ENCODE measurements at places on chromosomes 12 and 14.
A peak's percentile ranks its signal among the peaks of the same experiment; 100 is the strongest.

DNA sequence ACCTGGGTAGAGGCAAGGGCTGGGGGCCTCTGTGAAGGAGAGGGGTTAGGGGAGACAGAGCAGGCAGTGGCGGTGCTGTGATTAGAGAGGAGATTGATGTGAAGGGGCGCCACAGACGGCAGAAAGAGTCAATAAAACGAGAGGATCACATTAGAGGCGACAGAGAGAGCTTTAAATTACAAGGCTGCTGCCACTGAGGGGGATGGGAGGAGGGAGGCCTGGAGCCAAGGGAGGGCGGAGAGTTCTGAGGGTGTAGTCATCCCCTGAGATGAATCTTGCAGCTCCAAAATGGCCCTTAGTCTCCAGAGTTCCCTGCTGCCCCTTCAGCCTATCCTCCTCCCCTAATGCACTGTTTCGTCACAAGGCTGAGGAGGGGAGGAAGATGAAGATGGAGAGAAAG lies 12.8 kb downstream of the ZFHX2 start:
- H3K36me3 ChIP-seq = peaks cover 28% of the 10 kb centered on the region
- H3K27ac ChIP-seq = peak overlapping the region; percentile 100
- H3K4me1 ChIP-seq = peaks cover 57% of the 10 kb centered on the region
- peak; percentile 58 for DNase-seq
- no peaks in the 10 kb centered on the region for H3K27me3 ChIP-seq
- H3K4me3 ChIP-seq = peak overlapping the region; percentile 83

GRCh38 chr14:85187521-85187920 lies 342.4 kb upstream of the FLRT2 start:
- no peak for DNase-seq
- no peak overlapping the region for H3K4me3 ChIP-seq
- H3K27me3 ChIP-seq = no peaks in the 10 kb centered on the region
- H3K27ac ChIP-seq = no peak overlapping the region
- H3K36me3 ChIP-seq = no peaks in the 10 kb centered on the region

DNA sequence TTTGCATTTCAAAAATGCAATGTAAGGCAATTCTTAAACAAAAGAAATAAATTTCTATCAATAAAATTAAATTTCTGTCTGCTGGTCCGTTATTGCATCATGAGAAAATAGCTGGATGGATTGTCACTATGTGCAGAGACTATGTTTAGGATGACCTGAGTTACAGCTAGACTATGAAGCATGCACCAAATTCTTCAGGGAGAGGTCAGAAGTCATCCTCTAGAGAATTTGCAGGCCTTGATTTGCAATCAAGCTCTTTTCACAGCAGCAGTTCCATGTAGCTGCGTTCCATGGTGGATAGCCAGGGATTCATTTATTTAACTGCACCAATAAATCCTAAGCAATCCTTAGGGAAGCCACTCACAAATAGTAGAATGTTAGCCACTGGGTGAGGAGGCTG lies 253.7 kb downstream of the MSRB3 start:
- H3K4me1 ChIP-seq = peaks cover 37% of the 10 kb centered on the region
- no peaks in the 10 kb centered on the region for H3K27me3 ChIP-seq
- no peak overlapping the region for H3K4me3 ChIP-seq
- no peak for DNase-seq
- no peak overlapping the region for H3K27ac ChIP-seq

DNA sequence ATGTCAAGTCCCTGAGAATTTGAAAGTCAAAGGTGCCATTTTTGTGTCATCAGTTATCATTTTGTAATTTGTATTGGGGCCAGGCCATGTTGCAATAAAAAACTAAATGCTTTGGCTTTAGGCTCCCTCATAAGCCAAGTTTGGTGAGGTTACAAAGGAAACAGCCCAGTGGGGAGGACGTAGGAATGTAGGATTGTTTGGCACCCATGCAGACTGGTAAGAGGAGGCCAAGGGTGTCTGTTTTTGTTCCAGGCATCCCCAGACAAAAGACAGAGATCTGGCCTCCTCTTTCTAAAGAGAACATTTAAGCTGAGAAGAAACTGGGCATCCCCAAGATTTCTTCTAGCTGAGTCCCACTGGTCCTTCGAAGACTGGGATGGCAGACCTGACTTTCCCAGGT lies 111.7 kb downstream of the SUDS3 start:
- DNase-seq = no peak
- H3K4me3 ChIP-seq = no peak overlapping the region
- H3K36me3 ChIP-seq = peaks cover 28% of the 10 kb centered on the region
- H3K4me1 ChIP-seq = peaks cover 4% of the 10 kb centered on the region
- peaks cover 15% of the 10 kb centered on the region for H3K27me3 ChIP-seq

DNA sequence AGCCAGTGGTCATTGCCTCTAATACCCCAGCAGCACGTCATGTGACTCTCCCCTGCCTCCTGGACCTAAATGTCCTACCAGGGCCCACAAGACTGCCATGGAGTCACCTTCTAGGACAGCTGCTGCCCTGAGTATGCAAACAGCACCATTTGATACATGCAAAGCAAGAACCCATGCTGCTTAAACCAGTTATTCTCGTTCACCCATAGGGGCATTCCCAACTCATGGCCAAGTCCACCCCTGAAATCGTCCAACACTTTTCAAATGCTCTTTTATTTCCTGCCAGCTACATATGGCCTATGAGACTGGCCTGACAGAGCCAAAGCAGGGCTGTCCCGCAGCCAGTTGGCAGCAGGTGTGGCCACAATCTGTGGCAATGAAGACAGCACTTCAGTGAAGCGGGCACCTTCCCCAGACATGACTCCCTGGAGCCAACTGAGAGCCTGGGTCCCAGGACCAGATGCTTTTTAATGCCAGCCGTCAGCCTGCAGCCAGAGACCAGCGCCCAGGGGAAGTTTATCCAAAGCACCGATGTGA lies 99.9 kb downstream of the BCAT1 start:
- DNase-seq = no peak
- H3K4me3 ChIP-seq = no peak overlapping the region
- no peaks in the 10 kb centered on the region for H3K27me3 ChIP-seq
- peaks cover 21% of the 10 kb centered on the region for H3K4me1 ChIP-seq
- peaks cover 32% of the 10 kb centered on the region for H3K36me3 ChIP-seq
- H3K27ac ChIP-seq = no peak overlapping the region

- no peaks in the 10 kb centered on the region for H3K27me3 ChIP-seq
- no peak overlapping the region for H3K27ac ChIP-seq
- DNase-seq = no peak
- no peaks in the 10 kb centered on the region for H3K4me1 ChIP-seq
Observed at GRCh38 chr12:91687052-91688017, 458.3 kb downstream of the BTG1 start.

- H3K4me3 ChIP-seq = no peak overlapping the region
- DNase-seq = no peak
- no peaks in the 10 kb centered on the region for H3K27me3 ChIP-seq
- no peaks in the 10 kb centered on the region for H3K4me1 ChIP-seq
- no peak overlapping the region for H3K27ac ChIP-seq
Observed at GRCh38 chr14:35964697-35965286, 138.7 kb downstream of the BRMS1L start.

DNA sequence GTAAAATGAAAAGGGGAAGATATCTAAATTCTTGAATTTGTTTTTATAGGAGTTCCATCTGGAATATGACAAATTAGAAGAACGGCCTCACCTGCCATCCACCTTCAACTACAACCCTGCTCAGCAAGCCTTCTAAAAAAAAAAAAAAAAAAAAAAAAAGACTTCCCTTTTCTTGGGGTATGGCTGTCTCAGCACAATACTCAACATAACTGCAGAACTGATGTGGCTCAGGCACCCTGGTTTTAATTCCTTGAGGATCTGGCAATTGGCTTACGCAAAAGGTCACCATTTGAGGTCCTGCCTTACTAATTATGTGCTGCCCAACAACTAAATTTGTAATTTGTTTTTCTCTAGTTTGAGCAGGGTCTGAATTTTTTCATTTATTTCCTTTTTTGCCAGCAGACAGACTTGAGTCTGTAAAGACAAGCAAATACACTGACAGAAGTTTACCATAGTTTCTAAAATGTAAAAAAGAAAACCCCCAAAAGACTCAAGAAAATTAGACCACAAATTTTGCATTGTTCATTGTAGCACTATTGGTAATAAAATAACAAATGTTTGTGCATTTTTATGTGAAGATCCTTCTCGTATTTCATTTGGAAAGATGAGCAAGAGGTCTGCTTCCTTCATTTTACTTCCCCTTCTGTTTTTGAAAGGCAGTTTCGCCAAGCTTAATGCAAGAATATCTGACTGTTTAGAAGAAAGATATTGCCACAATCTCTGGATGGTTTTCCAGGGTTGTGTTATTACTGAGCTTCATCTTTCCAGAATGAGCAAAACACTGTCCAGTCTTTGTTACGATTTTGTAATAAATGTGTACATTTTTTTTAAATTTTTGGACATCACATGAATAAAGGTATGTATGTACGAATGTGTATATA lies 12.1 kb upstream of the KCNMB4 start:
- no peak for DNase-seq
- no peaks in the 10 kb centered on the region for H3K27me3 ChIP-seq
- no peaks in the 10 kb centered on the region for H3K4me1 ChIP-seq

DNA sequence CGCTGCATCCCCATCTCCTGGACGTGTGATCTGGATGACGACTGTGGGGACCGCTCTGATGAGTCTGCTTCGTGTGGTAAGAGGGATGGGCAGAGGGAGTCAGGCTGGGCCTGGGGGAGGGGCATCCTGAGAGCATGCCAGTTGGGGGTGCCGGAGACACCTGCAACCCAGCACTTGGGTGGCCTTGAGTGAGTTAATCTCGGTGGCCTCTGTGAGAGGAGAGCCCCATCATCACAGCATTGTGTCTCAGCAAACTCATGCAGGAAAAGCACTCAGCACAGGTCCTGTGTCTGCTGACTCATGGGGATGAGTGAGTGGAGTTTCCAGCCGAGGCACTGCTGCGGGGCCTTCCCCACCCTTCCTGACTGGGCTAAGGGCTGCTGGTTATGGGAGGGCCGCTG lies 19.6 kb upstream of the LRP1-AS start:
- DNase-seq = no peak
- H3K4me1 ChIP-seq = no peaks in the 10 kb centered on the region
- H3K27ac ChIP-seq = no peak overlapping the region
- H3K4me3 ChIP-seq = no peak overlapping the region
- H3K27me3 ChIP-seq = no peaks in the 10 kb centered on the region

- no peaks in the 10 kb centered on the region for H3K27me3 ChIP-seq
- H3K36me3 ChIP-seq = peaks cover 28% of the 10 kb centered on the region
- no peak for DNase-seq
- H3K4me3 ChIP-seq = no peak overlapping the region
Observed at GRCh38 chr14:69640931-69641330, 29.5 kb downstream of the SUSD6 start.

DNA sequence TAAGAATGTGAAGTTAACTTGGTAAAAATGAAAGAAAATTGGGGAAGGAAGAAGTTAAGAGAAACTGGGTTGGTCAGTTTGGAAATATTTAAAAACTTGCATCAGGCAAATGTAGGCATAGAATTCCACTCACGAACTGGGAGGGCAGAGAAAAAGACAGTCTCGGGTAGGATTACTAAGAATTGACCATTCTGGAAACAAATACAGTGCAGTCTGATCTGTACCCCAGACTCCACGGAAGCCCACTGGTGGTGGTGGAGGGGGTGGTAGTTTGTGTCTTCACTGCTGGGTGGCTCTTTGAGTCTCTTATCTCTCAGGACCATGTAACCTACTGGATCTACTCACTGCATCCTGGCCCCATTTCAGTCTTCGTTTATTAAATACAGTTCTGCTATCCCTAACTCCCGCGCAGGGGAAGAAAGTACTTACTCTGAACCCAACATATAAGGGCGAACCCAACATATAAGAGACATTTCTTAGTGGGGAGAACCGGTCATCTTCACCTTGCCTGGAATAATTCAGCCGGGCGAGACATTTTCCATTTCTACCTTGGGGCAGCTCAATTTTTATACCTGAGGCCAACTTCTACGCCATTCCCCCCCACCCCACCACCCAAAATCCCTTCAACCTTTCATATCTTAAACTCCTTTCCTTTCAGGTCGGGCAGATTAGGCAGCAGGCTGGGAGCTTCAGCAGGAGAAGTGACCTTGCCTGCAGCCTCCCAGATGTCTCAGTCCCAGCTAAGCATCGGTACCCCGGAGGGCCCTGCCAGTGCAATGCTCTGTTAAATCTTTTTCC lies 1.7 kb downstream of the SLC2A3 start:
- H3K36me3 ChIP-seq = no peaks in the 10 kb centered on the region
- peaks cover 26% of the 10 kb centered on the region for H3K4me1 ChIP-seq
- no peak for DNase-seq
- no peaks in the 10 kb centered on the region for H3K27me3 ChIP-seq

DNA sequence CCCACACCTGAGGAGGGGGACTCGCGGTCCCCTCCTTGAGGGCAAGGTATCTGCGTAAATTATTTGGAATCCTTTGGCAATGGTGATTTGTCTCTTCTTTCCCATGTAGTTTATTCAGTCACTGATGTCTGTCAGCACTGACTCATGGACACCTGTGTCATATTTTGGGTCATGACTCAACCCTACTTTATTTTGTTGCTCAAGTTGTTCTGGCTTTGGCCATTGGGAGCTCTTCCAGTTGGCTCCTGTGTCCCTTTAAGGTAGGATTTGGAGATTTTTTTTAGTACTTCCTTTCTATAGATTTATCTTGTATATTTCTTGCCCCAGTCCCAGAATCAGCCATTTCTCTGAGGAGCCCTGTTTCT lies 47.4 kb upstream of the C14orf180 start:
- H3K36me3 ChIP-seq = peaks cover 27% of the 10 kb centered on the region
- no peak overlapping the region for H3K4me3 ChIP-seq
- H3K27ac ChIP-seq = no peak overlapping the region
- H3K27me3 ChIP-seq = no peaks in the 10 kb centered on the region
- no peak for DNase-seq

DNA sequence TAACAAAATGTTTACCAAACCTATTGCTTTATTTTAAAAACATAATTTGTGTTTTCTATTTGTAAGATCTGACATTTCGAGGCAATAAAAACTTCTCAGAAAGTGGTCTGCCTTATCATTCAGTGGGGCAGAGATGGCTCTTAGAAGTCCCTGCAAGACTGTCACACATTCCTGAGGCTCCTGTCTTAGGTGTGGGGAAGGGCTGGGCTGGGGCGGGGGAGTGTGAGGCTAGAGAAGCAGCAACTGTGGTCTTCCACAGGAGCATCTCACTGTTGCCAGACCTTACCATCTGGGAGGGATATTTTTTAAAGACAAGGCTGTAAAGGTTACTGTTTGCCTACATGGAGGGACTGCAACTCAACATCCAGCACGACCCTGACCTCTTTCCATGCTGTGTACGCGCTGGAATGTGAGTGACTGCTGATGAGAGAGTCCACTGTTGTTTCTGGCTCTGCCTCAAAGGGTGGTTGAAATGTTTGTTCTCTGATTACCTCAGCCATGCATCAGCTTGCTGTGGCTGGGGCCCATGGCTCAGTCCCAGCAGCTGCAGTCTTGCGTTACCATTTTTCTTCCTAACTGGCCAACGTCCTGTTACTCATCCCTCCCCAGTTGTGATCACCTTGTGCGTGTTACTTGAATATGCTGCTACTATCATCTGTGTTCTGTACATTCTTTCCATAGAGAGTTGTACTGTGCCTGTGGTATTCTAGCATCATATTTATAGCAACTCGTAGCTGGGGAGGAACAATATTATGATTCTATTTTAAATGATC lies 12.4 kb downstream of the ERG28 start:
- H3K27me3 ChIP-seq = no peaks in the 10 kb centered on the region
- peak overlapping the region; percentile 92 for H3K27ac ChIP-seq
- peaks cover 41% of the 10 kb centered on the region for H3K36me3 ChIP-seq
- no peak for DNase-seq
- no peak overlapping the region for H3K4me3 ChIP-seq
